NCI-H69 (cell line): ENCODE measurements at places on chromosomes 1 and 21.

- no peak for DNase-seq
These were observed 615.9 kb downstream of the PTPRU start for GRCh38 chr1:29852248-29852647.

GRCh38 chr1:77888081-77888780 lies at the start of gene NEXN:
NEXN (plus strand) TSS chr1:77888624; CDS start chr1:77916107, 27,483 bp downstream.
- peak; percentile 46 for DNase-seq

DNA sequence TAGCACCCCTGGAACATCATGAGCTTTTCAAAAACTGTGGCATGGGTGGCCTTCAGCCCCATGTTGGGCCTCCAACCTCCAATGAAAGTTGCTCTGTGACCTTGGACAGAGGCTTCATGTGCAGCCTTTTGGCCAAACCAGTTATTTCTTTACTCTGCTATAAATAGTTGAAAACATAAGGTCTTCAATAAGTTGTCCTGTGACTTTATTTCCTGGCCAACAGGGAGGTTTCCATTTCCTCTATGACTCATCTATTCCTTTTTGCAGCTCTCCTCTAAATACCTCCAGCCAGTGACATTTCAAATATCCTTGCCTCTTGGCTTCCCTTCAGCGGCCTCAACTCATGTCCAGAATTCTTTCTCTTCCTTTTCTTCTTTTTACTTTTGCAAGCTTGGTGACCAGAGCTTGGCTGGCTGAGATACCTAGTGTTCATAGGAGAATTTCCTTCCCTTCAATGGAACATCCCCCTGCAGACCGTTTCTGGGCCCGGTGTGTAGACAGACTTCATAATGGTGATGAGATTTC lies 22.7 kb upstream of the TRIM67 start:
- DNase-seq, result no peak

- DNase-seq, result peak; percentile 84
These were observed 282 bp downstream of the RSPH1 start for GRCh38 chr21:42495765-42496119.

DNA sequence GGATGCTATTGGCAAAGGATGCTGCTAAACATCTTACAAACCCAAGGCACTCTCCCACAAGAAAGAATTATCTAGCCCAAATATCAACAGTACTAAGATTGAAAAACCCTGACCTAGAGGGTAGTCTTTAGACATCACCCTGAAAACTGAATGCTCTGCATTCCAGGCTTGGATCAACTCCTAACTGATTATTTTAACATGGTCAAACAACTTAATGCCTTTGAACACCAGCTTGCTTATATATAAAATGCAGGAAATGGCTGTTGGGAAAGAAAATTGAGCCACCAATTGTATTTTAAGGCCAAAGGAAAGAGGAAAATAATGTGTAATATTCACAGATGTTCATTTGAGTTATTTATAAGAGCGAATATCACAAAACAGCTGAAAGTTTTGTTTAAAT lies 72.2 kb upstream of the C1orf87 start:
- no peak for DNase-seq

- no peak for DNase-seq
These were observed 86.9 kb upstream of the GORAB start for GRCh38 chr1:170445096-170445495.

DNA sequence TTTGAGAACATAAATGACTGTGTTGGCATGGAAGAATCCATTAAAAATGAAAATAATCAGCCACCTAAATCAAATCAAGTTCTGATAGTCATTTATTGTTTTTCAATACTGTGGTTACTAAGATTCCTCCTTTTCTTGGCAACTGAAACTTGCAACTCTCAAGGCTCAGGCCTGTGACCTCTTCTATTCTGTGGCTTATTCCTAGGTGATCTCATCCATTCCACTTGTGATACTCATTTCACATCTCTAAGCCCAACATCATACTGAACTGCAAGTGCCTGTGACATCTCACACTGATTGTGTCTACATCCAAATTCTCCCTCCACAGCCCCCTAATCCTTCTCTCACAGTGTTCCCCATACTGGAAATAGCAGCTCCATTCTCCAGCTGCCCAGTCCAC lies 4.8 kb upstream of the ST6GALNAC5 start:
- DNase-seq, result no peak

GRCh38 chr1:14236097-14236496 lies 362.4 kb upstream of the KAZN start:
- no peak for DNase-seq

- DNase-seq, result no peak
These were observed at the start of gene PEAR1 for GRCh38 chr1:156893048-156893953. PEAR1 (plus strand) TSS chr1:156893718; CDS start chr1:156903927, 10,209 bp downstream.
